CD4-positive, alpha-beta T cell treated with Interferon gamma for 1 hour (primary cell): ENCODE measurements at places on chromosomes 7 and 10.

DNA sequence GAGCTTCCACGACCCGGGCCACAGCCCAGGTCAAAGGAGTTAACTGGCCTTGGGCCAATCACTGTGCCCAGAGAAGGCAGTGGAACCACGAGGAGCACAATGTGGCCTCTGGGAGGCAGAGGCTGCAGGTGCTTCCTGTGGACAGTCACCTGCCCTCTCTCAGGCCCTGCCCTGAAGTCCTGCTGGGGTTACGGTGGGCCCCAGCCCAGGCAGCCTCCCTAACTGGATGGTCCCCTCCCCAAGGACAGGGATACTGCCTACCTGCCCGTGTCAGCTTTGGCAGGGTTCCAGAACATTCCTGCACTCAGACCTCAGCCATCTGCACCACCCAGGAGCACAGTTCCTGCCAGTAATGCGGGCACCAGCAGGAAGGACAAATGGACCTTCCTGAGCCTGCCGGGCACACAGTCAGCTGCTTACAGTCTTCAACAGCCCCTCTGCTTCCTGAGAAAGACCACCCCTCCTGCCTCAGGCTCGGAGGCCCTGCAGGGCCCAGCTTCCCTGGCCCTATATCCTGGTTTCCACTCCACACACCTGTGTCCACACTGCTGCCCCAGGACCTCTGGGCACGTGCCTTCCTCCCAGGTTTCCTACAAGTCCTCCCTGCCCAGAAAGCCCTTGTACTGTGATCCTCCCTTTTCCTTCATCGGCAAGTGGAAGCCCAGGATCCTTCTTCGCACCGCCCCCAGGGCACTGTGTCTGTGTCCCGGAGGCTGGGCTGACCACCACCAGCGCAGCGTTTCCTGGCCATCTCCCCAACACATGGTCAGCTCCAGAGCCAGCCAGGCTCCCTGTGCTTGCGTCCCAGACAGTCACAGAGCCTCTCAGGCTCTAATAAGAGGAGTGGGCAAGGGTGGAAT lies 23.3 kb downstream of the WDR86 start:
- no peak for DNase-seq

- DNase-seq = no peak
Observed at GRCh38 chr10:12876266-12876665, 125.2 kb downstream of the CCDC3 start.

GRCh38 chr10:79266543-79267312 lies 80.5 kb upstream of the PPIF start:
- DNase-seq = peak; percentile 75

- DNase-seq = no peak
Observed at GRCh38 chr10:2145491-2145890, 408.2 kb upstream of the ADARB2 start.

DNA sequence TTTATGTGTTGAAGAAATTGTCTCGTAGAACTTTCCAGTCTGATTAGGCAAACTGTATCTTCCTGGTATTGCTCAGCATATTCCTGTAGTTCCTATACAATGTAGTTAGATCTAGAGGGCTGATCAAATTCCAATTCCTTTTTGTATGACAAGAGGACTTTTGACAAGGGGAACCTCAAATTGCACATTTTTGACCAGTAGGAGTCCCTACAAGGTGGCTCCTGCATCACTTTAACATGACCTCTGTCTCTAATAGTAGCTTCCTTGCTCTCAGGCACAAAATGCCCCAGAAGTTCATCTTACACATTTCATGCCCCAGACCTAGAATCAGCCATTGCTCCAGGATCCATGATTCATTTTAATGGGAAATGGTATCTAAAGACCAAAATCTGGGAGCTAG lies 18.7 kb downstream of the HERPUD2 start:
- no peak for DNase-seq

GRCh38 chr7:118330388-118330787 lies 105.9 kb downstream of the ANKRD7 start:
- DNase-seq = no peak

DNA sequence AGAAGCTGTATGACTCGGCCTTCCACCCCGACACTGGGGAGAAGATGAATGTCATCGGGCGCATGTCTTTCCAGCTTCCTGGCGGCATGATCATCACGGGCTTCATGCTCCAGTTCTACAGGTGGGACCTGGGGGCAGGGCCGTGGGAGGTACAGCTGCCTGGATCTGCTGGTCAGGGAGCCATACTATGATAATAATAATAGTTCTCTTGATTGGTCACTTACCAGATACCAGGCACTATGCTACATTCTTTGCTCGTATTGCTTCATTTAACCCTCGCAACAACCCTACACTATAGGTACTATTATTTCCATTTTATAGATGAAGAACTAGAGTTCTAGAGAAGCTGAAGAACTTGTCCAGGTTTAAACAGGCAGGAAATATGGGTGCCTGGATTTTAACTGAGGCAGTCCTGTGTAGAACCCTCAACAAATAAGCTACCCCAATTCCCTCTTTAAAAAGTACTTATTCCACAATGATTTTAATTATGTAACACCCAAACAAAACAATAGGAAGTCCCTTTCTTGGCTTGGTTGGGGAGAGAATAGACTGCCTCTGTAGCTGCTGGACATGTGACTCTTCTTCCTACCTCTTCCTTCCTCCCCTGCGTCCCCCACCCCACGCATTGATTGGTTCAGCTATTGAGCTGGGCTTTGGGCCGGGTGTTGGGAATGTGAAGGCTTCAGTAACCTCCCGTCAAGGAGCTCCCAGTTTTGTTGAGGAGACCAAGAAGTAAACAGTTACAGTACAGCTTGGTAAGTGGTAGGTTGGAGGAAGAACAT lies 12.8 kb downstream of the SFXN2 start:
- DNase-seq = no peak

GRCh38 chr7:117065571-117066150 lies 112.4 kb downstream of the ST7 start:
- no peak for DNase-seq

DNA sequence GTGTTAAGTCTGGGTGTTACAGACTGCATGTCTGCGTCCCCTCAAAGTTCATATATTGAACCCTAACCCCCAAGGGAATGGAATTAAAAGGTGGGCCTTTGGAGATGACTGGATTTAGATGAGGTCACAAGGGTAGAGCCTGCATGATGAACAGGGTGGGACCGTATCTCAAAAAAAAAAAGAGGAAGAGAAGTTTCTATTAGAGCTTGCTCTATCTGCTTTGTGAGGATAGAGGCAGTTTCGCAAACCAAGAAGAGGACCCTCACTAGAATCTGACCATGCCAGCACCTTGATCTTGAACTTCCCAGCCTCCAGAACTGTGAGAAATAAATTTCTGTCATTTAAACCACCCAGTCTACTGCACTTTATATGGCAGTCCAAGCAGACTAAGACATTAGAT lies 1.4 kb downstream of the KIN start:
- no peak for DNase-seq

GRCh38 chr7:128948312-128948973 lies 10.7 kb downstream of the IRF5 start:
- DNase-seq = no peak

GRCh38 chr7:156823435-156823834 lies 69.5 kb downstream of the LMBR1 start:
- no peak for DNase-seq

- DNase-seq = no peak
Observed at GRCh38 chr7:157974678-157975230, 612.9 kb downstream of the PTPRN2 start.

DNA sequence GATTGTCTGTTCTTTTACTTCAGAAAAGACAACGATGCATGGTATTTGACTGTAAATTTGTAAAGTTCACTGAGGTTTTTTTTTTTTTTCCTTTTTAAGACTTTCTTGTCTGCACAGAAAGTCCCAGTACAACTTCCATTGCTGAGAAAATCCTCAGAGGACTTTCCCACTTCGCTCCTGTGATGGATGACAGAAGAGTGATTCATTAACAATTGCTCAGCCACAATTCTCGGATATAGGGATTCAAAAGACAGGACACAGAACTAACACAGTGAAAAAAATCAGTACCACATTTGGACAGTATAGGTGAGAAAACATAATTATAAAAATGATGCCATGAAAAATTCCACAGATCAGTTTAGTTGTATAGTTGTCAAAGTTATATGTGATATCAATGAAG lies 48.0 kb downstream of the SEC23IP start:
- no peak for DNase-seq

DNA sequence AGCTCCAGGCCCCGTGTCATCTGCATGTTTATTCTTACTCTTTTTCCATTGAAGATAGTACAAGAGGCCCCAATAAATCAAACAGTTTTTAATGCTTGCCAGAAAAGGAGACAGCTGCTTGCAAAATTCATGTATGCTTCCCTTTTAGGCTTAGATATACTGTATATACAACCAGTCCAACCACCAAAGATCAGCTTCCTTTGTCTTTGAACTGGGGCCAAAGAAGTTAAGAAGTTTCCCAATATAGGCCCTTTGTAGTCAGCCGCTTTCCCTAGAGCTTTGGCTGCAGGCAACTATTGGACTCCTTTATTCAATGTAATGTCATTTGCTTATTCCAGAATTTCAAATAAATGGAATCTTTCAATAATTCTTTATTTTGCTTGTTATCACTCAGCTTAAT lies 1395.0 kb downstream of the GATA3 start:
- no peak for DNase-seq

DNA sequence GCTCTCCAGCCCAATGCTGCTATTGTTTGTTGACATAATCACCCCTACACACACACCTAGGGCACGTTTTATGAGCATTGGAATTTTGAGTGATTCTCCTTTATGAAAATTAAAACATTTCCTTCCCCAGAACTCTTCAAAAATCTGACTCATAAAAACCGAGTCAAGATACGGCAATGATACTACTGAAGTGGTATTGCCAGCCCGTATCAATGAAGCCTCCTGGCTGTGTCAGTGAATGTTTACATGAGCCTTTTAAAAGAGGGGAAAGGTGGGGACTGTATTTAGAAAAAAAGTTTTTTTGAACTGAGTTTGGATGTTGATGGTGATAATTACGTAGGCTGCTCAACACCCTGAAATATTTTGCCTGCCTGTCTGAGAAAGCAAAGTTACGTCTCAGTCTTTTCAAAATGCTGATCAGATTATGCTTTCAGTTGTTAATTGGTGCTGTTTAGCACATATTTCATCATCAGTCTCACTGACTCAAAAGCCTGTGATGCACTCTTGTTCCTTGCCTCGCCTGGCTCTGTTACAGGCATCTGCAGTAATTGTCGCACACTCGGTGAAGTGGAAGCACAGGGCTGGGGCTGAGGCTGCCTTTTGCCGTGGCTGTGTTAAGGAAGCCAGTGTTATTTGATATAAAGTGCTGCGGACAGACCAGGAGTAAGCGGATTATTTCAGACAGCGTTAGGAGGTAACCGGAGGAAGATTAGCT lies 157.4 kb upstream of the TCF7L2 start:
- DNase-seq = no peak
